ENCODE measurements at places on chromosomes 2 and 18.

- peak overlapping the region; percentile 12 for H3K27ac ChIP-seq
- no peak overlapping the region for H3K4me3 ChIP-seq
- peaks cover 10% of the 10 kb centered on the region for H3K4me1 ChIP-seq
- no peak for DNase-seq
- H3K36me3 ChIP-seq = no peaks in the 10 kb centered on the region
- H3K27me3 ChIP-seq = peaks cover 2% of the 10 kb centered on the region
These were observed 53.3 kb upstream of the COL5A2 start for GRCh38 chr2:189232759-189233406.

- H3K36me3 ChIP-seq = no peaks in the 10 kb centered on the region
- H3K27me3 ChIP-seq = peaks cover 2% of the 10 kb centered on the region
- no peaks in the 10 kb centered on the region for H3K4me1 ChIP-seq
- no peak overlapping the region for H3K4me3 ChIP-seq
These were observed 99.5 kb upstream of the EPB41L3 start for GRCh38 chr18:5643288-5643687.

DNA sequence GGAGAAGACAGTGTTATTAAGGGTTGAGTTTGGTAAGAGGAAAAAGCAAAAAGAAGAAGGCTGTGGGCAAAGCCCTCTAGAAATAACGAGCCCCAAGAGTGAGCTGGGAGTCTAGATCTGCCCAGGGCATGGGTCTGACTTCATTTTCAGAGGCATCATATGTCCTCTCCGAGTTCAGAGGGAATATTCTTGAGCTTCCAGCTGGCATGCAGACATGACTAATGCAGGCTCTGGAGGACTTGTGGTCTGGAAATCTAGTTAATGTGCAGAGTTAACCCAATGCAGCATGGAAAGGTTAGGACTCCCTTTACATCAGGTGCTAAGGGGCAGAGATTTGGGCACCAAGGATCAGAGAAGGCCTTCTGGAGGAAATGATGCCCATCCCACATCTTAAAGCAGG is 7.3 kb downstream of the ACMSD start:
- no peak overlapping the region for H3K4me3 ChIP-seq
- no peak for DNase-seq
- peaks cover 1% of the 10 kb centered on the region for H3K27me3 ChIP-seq
- no peaks in the 10 kb centered on the region for H3K4me1 ChIP-seq
- no peaks in the 10 kb centered on the region for H3K36me3 ChIP-seq
- no peak overlapping the region for H3K27ac ChIP-seq

DNA sequence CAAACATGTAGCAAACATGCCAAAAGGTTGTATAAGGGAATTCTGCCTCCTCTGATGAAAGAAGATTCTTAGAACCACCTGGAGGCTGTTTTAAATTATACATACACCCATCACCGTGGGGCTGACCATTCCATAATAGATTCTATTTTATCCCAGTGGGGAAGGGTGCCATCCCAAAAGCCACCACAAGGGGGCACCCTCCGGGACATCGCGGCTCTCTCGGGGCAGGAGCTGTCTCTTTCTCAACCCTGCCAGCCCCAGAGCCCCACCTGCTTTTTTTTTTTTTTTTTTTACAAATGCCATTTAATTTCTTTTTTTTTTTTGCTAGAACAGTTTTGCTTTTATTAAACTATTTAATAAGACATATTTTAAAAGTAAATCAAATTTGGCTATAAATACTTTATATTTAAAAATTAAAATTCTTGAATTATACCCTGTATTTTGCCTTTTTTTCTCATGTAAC is 8.6 kb upstream of the MTCL1 start:
- DNase-seq = peak; percentile 56
- peaks cover 19% of the 10 kb centered on the region for H3K27me3 ChIP-seq
- no peaks in the 10 kb centered on the region for H3K36me3 ChIP-seq
- H3K4me3 ChIP-seq = no peak overlapping the region
- no peak overlapping the region for H3K27ac ChIP-seq

GRCh38 chr18:79182047-79182713 is 113.0 kb downstream of the ATP9B start:
- no peak overlapping the region for H3K27ac ChIP-seq
- no peak overlapping the region for H3K4me3 ChIP-seq
- no peaks in the 10 kb centered on the region for H3K27me3 ChIP-seq

- H3K27me3 ChIP-seq = no peaks in the 10 kb centered on the region
- no peak for DNase-seq
- H3K36me3 ChIP-seq = no peaks in the 10 kb centered on the region
- H3K4me1 ChIP-seq = peaks cover 4% of the 10 kb centered on the region
- no peak overlapping the region for H3K4me3 ChIP-seq
These were observed 91.4 kb downstream of the B3GNT2 start for GRCh38 chr2:62287282-62287681.

- no peaks in the 10 kb centered on the region for H3K36me3 ChIP-seq
- H3K27ac ChIP-seq = no peak overlapping the region
- H3K27me3 ChIP-seq = no peaks in the 10 kb centered on the region
- no peak for DNase-seq
These were observed 27.8 kb downstream of the MTX2 start for GRCh38 chr2:176297067-176297466.

- no peak overlapping the region for H3K27ac ChIP-seq
- no peaks in the 10 kb centered on the region for H3K36me3 ChIP-seq
- no peak for DNase-seq
- H3K4me1 ChIP-seq = no peaks in the 10 kb centered on the region
- H3K4me3 ChIP-seq = no peak overlapping the region
These were observed 206.2 kb upstream of the PID1 start for GRCh38 chr2:229477269-229477755.

DNA sequence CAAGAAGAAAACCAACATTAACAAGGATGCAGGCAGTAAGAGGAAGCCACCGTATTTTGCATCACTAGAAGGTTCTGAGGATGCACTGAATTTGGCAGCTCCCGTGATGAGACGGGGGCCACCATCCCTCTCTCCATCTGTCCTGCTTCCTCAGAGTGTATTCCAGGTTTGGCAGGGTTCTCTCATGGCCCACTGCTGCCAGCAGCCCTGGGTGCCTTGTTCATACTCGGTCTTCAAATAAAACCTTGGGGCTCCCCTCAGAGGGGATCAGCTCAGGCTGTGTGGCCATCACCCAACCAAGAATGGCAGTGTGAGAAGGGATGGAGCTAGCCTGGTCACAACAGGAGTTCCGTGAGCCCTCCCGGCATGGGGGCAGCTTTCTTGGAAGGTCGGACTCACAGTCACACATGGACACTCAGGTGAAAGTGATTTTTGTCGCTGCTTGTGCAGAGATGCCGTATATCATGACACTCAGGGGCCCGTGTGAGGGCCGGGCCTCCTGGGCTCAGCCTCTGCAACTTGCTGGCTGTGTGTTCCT is 12.8 kb upstream of the MBP start:
- H3K36me3 ChIP-seq = peaks cover 22% of the 10 kb centered on the region
- no peak overlapping the region for H3K27ac ChIP-seq
- peaks cover 42% of the 10 kb centered on the region for H3K4me1 ChIP-seq
- H3K27me3 ChIP-seq = no peaks in the 10 kb centered on the region

- no peak overlapping the region for H3K4me3 ChIP-seq
- H3K4me1 ChIP-seq = no peaks in the 10 kb centered on the region
These were observed 146.3 kb downstream of the WDSUB1 start for GRCh38 chr2:159140070-159140769.

DNA sequence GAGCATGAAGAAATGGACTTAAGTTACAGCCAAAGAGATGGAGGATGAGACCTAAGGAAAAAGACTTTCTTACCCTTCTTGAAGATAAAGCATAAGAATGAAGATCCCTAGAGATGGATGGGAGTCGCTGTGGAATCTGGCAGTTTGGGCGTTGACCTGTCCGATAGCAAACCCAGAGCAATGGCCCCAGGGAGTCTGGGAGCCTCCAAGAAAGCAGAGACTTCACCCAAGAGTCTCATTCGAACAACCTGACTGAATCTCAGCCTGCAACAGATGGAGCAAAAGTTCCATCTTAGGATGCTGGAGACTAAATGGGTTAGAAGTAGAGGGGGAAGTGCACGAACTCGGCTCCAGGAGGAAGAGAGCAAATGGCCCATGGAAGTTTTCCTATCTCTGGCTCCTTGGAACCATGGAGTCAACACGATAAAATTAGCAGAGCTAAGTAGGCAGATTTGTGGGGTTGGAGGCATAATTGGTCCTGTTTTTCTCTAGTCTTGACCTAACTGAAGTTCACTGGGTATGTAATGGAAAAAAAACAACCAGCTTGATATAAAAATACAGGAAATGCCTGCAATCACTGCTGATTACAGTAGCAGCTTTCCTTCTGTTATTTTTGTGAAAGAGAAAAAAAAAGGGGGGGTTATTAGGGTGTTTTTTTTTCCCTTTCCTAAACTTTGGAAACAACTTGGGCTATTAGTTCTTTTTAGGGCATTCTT is 178.4 kb upstream of the EPAS1 start:
- no peaks in the 10 kb centered on the region for H3K36me3 ChIP-seq
- H3K27ac ChIP-seq = no peak overlapping the region
- DNase-seq = no peak
- no peaks in the 10 kb centered on the region for H3K27me3 ChIP-seq
- H3K4me1 ChIP-seq = peaks cover 5% of the 10 kb centered on the region
- no peak overlapping the region for H3K4me3 ChIP-seq
